Stimulated activated CD4-positive, alpha-beta T cell treated with anti-CD3 and anti-CD28 coated beads, Interleukin-4, amount 100 ng/mL, for 4 hours (primary cell): ENCODE measurements at places on chromosomes 1 and 21.

- DNase-seq: no peak
These were observed 602 bp upstream of the UFC1 start for GRCh38 chr1:161153176-161153575.

GRCh38 chr21:15023776-15024175, 41.0 kb downstream of the NRIP1 start:
- no peak for DNase-seq

- no peak for DNase-seq
These were observed 40.4 kb downstream of the ST3GAL3 start for GRCh38 chr1:43747736-43748135.

DNA sequence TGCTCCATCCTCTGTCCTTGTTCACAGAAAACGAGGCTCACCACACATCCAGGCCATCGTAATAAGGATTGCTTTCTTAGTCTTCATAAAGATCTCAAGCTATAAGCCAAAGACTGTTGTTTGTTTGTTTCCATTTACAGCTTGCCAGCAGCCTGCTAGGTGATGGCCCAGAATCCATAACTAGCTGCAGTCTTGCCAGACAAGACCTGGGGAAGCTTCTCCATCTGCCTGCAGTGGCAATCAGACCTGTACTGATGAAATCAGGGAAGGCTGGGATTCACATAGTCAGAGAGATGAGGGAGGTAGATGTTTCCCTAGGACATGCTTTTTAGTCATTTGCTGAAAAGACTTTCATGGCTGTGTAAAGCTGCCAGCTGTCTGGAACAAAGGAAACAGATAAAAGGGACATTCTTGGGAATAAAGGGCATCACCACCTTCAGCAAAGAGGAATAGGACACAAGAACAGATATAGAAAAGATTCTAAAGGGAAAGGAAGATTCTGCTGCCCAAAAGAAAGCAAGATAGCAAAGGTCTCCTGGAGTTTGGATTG, 51.0 kb downstream of the MT1HL1 start:
- DNase-seq: no peak

DNA sequence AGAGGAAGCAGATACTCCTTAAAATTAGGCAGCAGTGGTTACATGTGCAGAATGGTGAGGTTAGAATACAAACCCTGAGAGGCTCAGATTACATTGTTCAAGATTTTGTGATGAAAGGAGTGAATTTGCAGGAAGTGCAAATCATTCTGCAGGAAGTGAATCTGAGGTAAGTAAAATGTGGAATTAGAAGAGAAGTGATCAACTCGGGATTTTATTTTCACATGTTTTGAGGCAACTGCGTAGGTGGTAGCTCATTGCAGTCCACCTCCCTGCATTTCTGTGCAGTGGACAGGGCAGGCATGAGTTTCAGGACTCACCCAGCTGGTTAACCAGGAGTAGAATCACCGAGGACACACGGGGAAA, 2.1 kb upstream of the PLA2G2C start:
- DNase-seq: no peak

GRCh38 chr1:115893545-115893944, 52.6 kb upstream of the NHLH2 start:
- DNase-seq: no peak
